Esophagus squamous epithelium (tissue), 5 donors: ENCODE measurements at places on chromosomes 11 and 22.
A peak's percentile ranks its signal among the peaks of the same experiment; 100 is the strongest.

DNA sequence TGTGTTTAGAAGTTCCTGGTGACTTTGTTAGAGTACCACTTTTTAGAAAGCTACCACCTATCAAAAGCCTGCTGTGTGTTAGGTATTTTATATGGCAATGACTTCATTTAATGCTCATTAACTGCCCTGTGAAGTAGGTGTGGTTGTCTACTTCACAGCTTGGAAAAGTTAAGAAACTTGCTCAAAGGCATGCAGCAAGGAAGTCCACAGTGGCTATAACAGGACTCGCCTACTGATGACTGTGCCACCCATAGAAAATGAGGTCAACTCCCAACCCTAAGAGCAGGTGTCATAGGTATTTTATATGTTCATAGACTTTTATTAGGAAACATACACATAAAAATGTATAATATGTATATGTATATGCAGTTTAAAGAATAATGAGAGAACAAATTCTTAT lies 125.2 kb upstream of the PAX6 start:
- H3K36me3 ChIP-seq: no peaks in the 10 kb centered on the region
- H3K27ac ChIP-seq: no peak overlapping the region
- no peaks in the 10 kb centered on the region for H3K4me1 ChIP-seq
- no peaks in the 10 kb centered on the region for H3K27me3 ChIP-seq

GRCh38 chr11:104146421-104146820 lies 17.5 kb downstream of the PDGFD start:
- no peaks in the 10 kb centered on the region for H3K27me3 ChIP-seq
- no peaks in the 10 kb centered on the region for H3K4me1 ChIP-seq
- no peak overlapping the region for H3K4me3 ChIP-seq
- DNase-seq: no peak

DNA sequence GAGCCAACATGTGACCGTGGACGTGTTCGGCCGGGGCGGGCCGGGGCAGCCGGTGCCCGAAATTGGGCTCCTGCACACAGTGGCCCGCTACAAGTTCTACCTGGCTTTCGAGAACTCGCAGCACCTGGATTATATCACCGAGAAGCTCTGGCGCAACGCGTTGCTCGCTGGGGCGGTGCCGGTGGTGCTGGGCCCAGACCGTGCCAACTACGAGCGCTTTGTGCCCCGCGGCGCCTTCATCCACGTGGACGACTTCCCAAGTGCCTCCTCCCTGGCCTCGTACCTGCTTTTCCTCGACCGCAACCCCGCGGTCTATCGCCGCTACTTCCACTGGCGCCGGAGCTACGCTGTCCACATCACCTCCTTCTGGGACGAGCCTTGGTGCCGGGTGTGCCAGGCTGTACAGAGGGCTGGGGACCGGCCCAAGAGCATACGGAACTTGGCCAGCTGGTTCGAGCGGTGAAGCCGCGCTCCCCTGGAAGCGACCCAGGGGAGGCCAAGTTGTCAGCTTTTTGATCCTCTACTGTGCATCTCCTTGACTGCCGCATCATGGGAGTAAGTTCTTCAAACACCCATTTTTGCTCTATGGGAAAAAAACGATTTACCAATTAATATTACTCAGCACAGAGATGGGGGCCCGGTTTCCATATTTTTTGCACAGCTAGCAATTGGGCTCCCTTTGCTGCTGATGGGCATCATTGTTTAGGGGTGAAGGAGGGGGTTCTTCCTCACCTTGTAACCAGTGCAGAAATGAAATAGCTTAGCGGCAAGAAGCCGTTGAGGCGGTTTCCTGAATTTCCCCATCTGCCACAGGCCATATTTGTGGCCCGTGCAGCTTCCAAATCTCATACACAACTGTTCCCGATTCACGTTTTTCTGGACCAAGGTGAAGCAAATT lies 1.8 kb downstream of the FUT4 start:
- no peaks in the 10 kb centered on the region for H3K36me3 ChIP-seq
- peaks cover 40% of the 10 kb centered on the region for H3K4me1 ChIP-seq

- H3K27ac ChIP-seq: no peak overlapping the region
- no peak for DNase-seq
- no peaks in the 10 kb centered on the region for H3K27me3 ChIP-seq
Measured at GRCh38 chr22:28934026-28934425, 50.7 kb downstream of the ZNRF3 start.

DNA sequence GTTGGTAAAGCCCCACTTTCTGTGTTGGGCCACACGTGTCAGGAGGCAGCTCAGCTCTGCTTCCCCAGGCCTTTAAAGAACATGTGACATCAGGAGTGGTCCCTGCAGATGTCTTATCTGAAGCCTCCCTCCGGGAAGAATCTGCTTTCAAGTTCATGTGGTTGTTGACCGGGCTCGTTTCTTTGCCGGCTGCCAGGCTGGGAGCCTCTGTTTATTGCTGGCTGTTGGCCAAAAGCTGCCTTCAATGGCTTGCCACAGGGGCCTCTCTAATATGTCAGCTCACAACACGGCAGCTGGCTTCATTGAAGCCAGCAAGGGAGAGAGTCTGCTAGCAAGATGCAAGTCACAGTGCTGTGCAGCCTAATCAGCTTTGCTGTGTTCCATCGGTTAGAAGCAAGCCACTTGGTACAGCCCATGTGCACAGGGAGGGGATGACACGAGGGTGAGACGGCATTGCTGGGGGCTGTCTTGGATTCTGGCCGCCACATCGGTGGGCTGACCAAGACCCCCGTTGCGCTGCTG lies 14.6 kb downstream of the MRGPRF start:
- DNase-seq: no peak
- peaks cover 59% of the 10 kb centered on the region for H3K4me1 ChIP-seq
- peaks cover 8% of the 10 kb centered on the region for H3K27me3 ChIP-seq
- H3K36me3 ChIP-seq: peaks cover 3% of the 10 kb centered on the region
- H3K27ac ChIP-seq: peak overlapping the region; percentile 93

DNA sequence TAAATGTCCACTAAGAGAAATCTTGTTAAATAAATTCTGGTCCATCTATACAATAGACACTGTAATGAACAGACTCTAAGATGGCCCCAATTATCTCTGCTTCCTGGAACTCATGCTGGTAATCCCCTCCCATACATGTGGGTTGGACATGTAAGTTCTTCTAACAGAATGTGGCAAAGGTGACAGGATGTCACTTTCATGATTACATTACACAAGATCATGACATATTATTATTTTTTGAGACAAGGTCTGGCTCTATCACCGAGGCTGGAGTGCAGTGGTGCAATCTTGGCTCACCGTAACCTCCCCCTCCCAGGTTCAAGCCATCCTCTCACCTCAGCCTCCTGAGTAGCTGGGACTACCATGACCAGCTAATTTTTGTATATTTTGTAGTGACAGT lies 14.6 kb upstream of the NDUFC2 start:
- no peaks in the 10 kb centered on the region for H3K4me1 ChIP-seq
- DNase-seq: no peak
- H3K27me3 ChIP-seq: no peaks in the 10 kb centered on the region
- no peaks in the 10 kb centered on the region for H3K36me3 ChIP-seq
- H3K4me3 ChIP-seq: no peak overlapping the region

- no peaks in the 10 kb centered on the region for H3K27me3 ChIP-seq
- no peak overlapping the region for H3K4me3 ChIP-seq
- no peak for DNase-seq
- H3K4me1 ChIP-seq: peaks cover 71% of the 10 kb centered on the region
- H3K27ac ChIP-seq: no peak overlapping the region
Measured at GRCh38 chr22:17969701-17970113, 54.7 kb downstream of the MICAL3 start.

DNA sequence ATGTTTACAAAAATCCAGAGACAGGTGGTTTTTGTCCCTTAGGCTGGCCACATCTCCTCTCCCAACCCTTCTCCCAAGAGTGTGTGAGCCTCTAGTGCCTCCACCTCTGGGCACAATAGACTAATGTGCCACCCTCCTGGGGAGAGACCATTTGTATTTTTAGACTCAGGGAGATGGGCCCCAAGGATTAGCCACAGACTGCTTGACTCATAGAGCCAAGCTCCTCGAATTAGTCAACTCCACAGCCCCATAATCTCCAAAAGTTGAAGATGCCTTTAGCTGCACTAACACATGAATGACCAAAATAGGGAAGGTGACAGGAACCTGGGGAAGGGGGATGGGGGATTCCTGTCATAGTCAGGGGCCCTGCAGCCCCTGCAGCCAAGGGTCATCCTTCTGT lies 53.0 kb upstream of the LRRC32 start:
- no peak overlapping the region for H3K4me3 ChIP-seq
- H3K27me3 ChIP-seq: no peaks in the 10 kb centered on the region
- H3K27ac ChIP-seq: no peak overlapping the region

DNA sequence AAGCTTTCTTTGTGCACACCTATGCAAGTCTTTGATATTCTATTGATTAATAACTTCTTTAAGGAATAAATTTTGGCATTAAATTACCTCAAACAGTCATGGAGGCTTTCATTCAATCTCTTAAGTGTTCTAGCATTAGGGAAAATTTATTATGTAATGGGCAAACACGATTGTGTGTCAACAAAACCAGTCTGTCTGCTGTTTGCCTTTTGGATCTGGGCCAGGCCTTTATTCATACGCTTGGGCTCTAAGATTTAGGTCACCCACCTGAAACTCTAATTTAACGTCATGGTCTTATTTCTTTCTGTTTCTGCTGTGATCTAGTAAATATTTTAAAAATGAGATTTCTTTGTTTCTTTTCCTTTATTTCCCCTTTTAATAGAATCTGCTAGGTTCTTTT lies 1270.6 kb downstream of the LRRC4C start:
- no peaks in the 10 kb centered on the region for H3K36me3 ChIP-seq
- no peaks in the 10 kb centered on the region for H3K4me1 ChIP-seq
- no peak overlapping the region for H3K27ac ChIP-seq
- no peak overlapping the region for H3K4me3 ChIP-seq

GRCh38 chr11:73345481-73346160 lies 30.6 kb upstream of the RELT start:
- DNase-seq: no peak
- H3K4me1 ChIP-seq: peaks cover 58% of the 10 kb centered on the region
- H3K27ac ChIP-seq: no peak overlapping the region

DNA sequence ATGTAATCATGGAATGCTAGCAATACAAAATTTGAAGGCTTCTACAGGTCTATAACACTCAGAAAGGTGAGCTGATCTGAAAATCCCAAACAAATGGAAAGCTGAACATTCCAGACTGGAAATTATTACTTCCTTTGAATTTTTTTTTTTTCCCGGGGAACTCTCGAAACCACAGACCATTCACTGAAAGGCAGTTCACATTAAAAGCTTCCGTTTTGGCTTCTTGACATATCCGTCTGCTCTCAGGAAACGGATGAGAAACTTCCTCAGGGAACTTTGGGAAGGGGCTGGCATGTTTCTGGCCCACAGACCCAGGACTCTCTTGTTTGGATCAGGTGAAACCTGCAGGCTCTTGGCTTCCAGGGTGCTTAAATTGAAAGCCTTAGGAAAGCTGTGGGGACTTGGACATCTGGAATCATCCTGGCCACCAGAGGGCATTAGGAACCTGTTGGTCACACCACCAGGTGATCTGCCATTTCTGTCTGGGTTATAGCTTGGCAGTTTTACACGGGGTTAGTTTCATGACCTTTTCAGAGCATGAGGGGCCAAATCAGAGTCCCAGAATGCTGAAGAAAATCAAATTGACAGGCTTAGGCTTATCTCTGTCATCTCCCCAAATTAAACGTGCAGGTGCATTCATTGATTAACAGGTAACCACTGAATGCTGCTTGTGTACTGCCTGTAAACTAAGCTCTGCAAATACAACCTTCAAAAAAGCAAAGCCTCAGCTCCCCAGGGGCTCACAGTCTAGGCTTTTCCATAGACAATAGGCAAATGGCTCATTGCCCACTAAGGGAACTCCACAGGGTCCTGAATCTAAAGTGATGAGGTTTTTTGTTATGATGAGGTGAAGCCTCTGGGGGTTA lies 22.7 kb upstream of the GRAMD1B start:
- H3K36me3 ChIP-seq: no peaks in the 10 kb centered on the region
- no peaks in the 10 kb centered on the region for H3K4me1 ChIP-seq
- no peak overlapping the region for H3K27ac ChIP-seq

DNA sequence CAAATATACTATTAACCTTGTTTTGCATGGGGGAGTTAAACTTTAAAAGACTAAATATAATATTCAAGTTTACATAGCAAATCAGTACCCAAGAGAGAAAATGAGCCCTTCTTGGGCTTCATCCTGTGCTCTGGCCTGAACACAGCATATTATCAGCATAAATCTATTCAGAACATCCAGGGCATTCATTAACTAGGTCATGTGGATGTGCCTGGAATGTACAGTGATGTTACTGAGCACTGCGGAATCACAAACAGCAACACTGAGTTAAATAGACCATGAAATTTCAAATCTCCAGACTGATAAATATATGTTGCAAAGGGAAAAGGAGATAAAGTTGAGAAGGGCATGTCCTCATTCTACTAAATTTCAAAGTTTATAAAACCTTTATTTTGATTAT lies 426.4 kb downstream of the AASDHPPT start:
- H3K4me3 ChIP-seq: no peak overlapping the region
- DNase-seq: no peak
- H3K27me3 ChIP-seq: no peaks in the 10 kb centered on the region
- H3K36me3 ChIP-seq: no peaks in the 10 kb centered on the region
- H3K27ac ChIP-seq: no peak overlapping the region
- no peaks in the 10 kb centered on the region for H3K4me1 ChIP-seq

GRCh38 chr22:26781596-26781995 lies 124.2 kb downstream of the MIAT start:
- H3K36me3 ChIP-seq: no peaks in the 10 kb centered on the region
- H3K4me3 ChIP-seq: no peak overlapping the region
- no peaks in the 10 kb centered on the region for H3K4me1 ChIP-seq

- H3K27ac ChIP-seq: no peak overlapping the region
- DNase-seq: no peak
- peaks cover 11% of the 10 kb centered on the region for H3K4me1 ChIP-seq
- no peak overlapping the region for H3K4me3 ChIP-seq
- H3K27me3 ChIP-seq: no peaks in the 10 kb centered on the region
- no peaks in the 10 kb centered on the region for H3K36me3 ChIP-seq
Measured at GRCh38 chr11:125376117-125376516, 119.9 kb downstream of the FEZ1 start.

DNA sequence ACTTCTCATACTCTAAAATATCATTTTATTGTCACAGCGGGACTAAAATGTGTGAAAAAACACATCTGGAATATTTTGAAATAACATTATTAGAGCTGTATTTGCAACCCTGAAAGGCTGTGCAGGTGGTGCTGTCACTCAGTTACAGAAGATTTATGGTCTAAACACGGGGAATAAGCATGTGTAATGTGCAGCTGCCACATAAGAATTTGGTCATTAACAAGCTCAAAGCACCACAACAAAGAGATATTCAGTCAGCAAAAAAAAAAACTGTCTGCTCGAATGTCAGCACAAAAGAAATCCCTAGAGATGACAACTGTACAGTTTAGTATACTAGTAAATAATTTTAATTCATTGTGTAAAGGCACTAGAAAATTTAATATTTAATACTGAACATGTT lies 31.3 kb downstream of the TMEM123 start:
- no peaks in the 10 kb centered on the region for H3K27me3 ChIP-seq
- H3K4me3 ChIP-seq: no peak overlapping the region
- no peaks in the 10 kb centered on the region for H3K36me3 ChIP-seq
- DNase-seq: no peak
- H3K27ac ChIP-seq: no peak overlapping the region

- no peaks in the 10 kb centered on the region for H3K36me3 ChIP-seq
- H3K4me3 ChIP-seq: no peak overlapping the region
- H3K27ac ChIP-seq: no peak overlapping the region
- H3K4me1 ChIP-seq: no peaks in the 10 kb centered on the region
Measured at GRCh38 chr11:35057926-35058668, 80.9 kb upstream of the CD44 start.
